ENCODE measurements at places on chromosomes 12 and 14.

GRCh38 chr14:91341334-91341733, 76.3 kb downstream of the CCDC88C start:
- DNase-seq: no peak

- no peak for DNase-seq
Observed at GRCh38 chr12:5972387-5972786, 27.3 kb upstream of the ANO2 start.

GRCh38 chr12:47094804-47095203, 15.0 kb upstream of the AMIGO2 start:
- DNase-seq: no peak

GRCh38 chr14:72824051-72824450, 69.8 kb downstream of the DPF3 start:
- DNase-seq: no peak

DNA sequence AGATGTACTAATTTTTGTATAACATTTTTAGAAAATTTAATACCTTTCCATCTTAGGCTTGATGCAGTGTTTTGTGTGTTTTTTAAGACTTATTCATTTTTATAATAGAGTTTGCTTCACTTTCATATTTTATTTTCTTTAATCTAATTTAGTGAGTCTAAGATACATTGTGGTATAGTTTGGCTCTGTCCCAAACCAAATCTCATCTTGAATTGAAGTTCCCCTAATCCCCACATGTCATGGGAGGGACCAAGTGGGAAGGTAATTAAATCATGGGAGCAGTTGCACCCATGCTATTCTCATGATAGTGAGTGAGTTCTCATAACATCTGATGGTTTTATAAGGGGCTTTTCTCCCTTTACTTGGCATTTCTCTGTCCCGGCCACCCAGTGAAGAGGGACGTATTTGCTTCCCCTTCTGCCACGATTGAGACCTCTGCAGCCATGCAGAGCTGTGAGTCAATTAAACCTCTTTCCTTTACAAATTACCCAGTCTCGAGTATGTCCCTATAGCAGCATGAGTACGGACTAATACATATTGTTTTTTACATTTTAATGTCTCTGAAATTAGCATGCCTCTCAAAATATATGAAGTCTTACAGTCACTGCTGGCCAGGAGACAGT, 34.9 kb downstream of the GABARAPL1 start:
- DNase-seq: no peak

GRCh38 chr14:26839481-26839880, 241.6 kb upstream of the NOVA1 start:
- no peak for DNase-seq

- DNase-seq: no peak
Observed at GRCh38 chr14:102035914-102036313, 50.9 kb downstream of the HSP90AA1 start.

DNA sequence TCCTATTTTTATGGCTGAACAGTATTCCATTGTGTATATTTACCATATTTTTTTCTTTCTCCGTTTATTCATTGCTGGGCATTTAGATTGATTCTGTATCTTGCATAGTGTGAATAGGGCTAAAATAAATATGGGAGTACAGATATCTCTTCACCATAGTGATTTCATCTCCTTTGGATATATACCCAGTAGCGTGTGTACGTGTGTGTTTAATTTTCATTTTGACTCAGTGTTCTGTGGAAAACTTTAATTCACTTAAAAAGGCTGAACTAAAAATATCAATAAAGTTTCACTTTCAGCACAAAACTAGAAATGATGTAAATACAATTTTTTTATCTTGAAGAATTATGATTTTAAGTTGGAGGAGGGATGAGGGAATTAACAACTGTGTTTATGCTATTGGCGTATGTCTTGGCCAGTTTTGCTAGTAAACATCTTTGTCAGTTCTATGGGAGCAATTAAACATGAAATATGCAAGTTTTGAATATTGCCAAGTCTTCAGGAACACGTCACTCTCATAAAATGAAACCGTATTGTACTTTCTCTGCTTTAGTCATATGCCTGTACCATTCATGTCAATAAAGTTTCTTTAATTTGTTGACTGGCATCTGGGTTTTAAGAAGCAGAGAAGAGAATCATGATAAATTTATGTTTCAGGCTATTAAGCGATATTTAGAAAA, 99.8 kb downstream of the PTGER2 start:
- DNase-seq: no peak

DNA sequence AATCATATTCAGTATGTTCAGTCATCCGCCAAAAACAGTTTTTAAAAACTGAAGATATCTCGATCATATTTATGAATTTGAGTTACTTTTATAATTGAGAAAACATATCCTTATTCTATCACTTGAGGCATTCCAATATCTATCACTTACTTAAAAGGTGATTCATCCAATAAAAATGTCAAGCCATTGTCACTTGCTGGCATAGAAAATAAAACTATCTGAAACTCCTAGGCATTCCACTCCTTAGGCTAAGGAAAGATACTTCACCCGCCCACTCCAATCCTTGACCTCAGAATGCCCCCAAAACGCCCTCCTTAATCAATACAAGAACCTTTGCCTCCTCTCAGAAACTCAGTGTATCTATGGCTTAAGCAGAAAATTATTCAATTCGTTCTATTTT, 51.3 kb upstream of the AMIGO2 start:
- no peak for DNase-seq

GRCh38 chr12:124564232-124564958, 3.0 kb downstream of the NCOR2 start:
- DNase-seq: no peak

- DNase-seq: no peak
Observed at GRCh38 chr12:64877363-64878004, 53.0 kb downstream of the TBC1D30 start.

- DNase-seq: no peak
Observed at GRCh38 chr12:115570069-115570777, 707.3 kb downstream of the MED13L start.

DNA sequence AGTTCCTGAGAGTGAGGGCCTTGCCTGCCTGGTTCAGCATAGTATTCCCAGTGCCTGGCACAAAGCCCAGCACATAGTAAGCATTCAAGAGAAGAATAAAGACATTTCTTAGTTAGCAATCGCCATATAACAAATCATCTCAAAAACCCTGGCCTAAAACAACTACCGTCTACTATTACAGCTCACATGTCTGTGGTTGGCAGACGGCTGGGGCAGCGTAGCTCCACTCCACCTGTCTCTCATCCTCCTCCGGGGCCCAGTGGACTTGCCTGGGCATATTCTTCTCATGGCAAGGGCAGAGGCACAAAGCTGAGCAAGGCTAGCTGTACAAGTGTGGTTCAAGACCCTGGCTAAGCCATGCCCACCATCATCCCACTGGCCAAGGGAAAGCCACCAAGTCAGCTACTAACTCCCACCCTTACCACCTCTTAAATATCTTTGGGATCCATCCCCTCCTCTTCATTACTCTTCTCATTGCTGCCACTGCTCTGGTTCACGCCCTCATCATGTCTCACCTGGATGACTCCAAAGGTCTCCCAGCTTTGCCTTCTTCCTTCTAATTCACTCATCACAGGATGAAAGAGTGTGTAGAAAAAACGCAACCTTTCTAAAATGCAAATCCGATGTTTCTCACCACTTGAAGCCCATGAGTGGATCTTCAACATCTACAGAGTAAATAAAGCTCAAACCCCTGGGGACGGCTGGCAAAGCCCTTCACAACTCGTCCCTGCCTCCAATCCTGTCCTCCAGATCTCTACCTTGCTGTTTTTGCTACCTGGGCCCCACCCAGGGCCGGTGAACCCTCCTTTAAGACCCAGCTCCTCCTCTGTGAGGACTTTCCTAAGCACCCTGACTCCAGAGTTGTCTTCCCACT, 10.4 kb downstream of the TMEM229B start:
- no peak for DNase-seq

DNA sequence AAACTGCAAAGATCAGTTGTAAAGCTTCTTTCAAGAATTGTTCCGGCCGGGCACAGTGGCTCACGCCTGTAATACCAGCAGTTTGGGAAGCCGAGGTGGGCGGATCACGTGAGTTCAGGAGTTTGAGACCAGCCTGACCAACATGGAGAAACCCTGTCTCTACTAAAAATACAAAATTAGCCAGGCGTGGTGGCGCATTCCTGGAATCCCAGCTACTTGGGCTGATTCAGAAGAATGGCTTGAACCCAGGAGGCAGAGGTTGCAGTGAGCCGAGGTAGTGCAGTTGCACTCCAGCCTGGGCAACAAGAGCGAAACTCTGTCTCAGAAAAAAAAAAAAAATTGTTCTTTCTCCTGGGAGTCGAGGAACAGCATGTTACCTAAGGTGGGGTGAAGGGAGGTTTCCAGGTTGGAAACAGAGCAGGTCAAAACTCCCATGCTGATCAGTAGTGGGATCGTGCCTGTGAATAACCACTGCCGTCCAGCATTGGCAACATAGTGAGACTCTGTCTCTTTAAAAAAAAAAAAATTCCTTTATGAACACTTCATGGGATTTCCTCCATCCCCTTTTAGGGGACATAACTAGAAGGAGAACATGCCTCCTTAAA, 13.9 kb downstream of the FBXO34 start:
- DNase-seq: no peak

DNA sequence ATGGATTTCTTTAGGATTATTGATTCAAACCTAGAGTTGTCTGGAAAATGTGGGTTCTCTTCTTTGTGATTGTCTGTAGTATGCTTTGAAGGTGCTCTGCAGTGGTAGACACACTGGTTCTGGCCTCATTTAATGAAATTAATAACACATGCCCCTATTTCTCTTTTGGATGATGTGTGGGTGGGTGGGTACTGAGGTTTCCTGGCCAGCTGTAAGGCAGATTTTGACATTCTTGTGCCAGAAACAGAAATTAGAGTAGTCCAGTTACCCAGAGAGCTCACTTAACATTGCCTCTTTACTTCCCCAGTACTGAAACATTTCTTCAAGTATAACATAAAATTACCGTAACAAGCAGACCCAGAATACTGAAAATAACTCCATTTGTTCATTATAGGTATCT, 14.4 kb downstream of the TSFM start:
- DNase-seq: no peak

- DNase-seq: no peak
Observed at GRCh38 chr12:9872162-9872561, 3.0 kb upstream of the CLEC2B start.

- no peak for DNase-seq
Observed at GRCh38 chr14:70802379-70802778, 6.9 kb downstream of the MAP3K9 start.

DNA sequence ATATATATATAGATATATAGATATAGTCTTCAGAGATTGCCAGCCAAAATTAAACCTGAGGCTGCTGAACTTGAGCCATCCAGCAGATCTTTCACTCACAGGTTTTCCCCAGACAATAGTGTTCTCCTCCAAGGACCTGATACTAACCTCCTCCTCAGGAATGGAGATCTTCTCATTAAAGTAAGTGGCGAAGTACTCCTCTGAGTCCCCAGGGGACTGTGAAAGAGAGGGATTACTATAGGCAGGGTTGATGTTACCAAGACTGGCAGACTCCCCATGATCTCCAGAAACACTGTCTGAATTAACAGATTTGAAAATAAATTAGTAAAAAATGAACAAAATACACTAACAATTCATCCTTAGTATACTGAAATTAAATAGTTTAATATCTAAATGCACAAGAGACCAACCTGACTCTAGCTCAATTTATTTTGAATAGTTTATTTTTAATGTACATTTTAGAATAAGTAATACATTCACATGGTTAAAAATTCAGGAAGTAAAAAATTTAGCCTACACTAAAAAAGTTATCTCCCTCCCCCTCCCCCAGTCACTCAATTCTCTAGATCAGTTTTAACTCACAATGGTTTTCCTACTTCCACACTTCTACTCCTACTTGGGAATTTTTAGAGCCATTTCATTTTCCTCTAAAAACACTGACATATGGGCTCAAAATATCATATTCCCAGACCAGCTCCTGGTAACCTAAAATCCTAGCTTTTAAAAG, 17.7 kb downstream of the SLC11A2 start:
- no peak for DNase-seq

GRCh38 chr14:24398653-24399446, at the start of gene NYNRIN:
TSS of gene NYNRIN (plus strand) at chr14:24399003. CDS start at chr14:24399247, 244 bp downstream.
- DNase-seq: peak; percentile 58

GRCh38 chr12:101053203-101053602, 156.8 kb downstream of the SLC5A8 start:
- no peak for DNase-seq

DNA sequence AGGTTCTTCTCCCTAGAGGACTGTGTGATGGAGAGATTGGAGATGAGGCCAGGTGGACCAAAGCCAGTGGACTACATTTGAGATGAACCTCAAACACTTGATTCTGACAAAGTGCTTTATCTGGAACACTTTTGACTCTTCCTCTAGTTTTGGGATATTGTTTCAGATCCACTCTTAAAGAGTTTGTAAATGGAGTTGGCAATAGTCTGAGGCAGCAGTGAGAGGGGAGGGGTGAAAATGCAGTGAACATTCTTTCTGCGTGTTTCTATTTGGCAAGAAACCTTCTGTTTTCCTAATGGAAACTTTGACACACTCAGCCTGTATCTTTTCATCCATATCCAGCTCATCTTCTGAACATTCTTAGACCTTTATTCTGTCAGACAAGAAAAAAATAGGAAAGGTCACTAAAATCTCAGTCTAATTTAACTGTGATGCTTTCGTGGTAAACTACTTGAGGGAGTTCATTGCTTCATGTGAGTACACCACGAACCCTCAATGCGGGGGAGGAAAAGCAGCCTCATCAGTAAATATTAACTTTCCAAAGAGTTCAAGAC, 57.4 kb upstream of the KCNJ8 start:
- DNase-seq: no peak

DNA sequence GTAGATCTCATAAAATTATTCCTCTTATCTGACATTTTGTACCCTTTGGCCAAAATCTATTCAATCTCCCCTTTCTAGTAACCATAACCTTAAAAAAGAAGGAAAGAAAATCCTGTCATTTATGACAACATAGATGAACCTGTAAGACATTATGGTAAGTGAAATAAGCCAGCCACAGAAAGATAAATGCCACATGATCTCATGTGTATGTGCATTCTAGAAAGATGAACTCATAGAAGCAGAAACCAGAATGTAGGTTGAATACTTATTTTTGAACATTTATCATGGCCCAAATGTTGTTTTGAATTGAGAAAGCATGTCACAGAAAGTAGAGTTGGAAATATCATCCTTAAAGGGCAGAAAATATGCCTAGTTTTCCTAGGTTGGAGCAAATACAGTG, 1053.6 kb downstream of the SLC6A15 start:
- DNase-seq: no peak

Data from endothelial cell of umbilical vein (primary cell).